ENCODE measurements at places on chromosomes 11 and 22.

GRCh38 chr11:78800096-78800690 is 225.5 kb upstream of the NARS2 start:
- H3K27ac ChIP-seq, result no peak overlapping the region
- H3K36me3 ChIP-seq, result peaks cover 5% of the 10 kb centered on the region
- peaks cover 29% of the 10 kb centered on the region for H3K4me1 ChIP-seq
- DNase-seq, result no peak
- H3K27me3 ChIP-seq, result peaks cover 2% of the 10 kb centered on the region

DNA sequence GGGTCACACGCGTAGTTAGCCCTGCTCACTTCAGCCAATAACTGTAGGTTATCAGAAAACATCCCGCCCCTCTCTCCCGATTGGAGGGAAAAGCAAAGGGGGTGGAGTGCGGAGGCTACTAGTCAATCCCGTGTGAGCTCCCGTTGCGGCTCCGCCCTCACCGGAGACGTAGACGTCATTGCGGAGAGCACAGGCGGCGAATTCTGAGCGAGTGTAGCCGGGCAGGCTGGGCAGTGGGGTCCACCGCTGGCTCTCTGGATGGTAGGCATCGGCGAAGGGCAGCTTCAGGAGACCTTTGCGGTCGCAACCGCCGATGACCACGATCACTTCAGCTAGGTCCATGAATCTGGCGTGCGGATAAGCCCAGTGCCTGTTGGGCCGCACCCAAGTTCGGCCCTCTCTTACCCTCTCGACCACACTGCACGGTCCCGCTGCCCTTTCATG is 4.7 kb downstream of the KLHL35 start:
- no peak overlapping the region for H3K27ac ChIP-seq
- no peak for DNase-seq
- H3K4me3 ChIP-seq, result no peak overlapping the region
- H3K36me3 ChIP-seq, result peaks cover 16% of the 10 kb centered on the region
- H3K4me1 ChIP-seq, result peaks cover 19% of the 10 kb centered on the region
- peaks cover 33% of the 10 kb centered on the region for H3K27me3 ChIP-seq

DNA sequence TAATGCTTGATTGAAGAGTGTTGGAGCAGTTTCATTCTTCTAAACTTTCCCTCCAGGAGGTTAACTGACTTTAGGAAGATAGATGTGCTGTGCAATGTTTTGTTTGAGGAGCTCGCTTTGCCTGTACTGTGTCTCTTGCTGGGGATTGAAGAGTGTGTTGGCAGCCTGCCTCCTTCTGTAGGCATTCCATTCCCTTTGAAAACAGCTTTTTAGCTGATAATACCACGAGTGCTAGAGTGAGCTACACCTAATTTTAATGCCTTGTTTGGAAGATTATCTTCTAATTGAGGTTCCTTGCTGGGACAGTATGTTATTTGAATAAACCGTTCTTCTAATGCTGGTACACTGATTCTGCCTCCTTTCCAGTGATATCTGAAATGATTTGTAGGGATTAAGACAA is 7.2 kb downstream of the DDX10 start:
- DNase-seq, result no peak
- no peaks in the 10 kb centered on the region for H3K36me3 ChIP-seq
- H3K27me3 ChIP-seq, result no peaks in the 10 kb centered on the region
- no peaks in the 10 kb centered on the region for H3K4me1 ChIP-seq
- no peak overlapping the region for H3K27ac ChIP-seq

- no peak overlapping the region for H3K4me3 ChIP-seq
These were observed 45.5 kb upstream of the GRIK4 start for GRCh38 chr11:120465921-120466534.

- H3K27me3 ChIP-seq, result peaks cover 6% of the 10 kb centered on the region
- no peak for DNase-seq
- no peaks in the 10 kb centered on the region for H3K4me1 ChIP-seq
- no peak overlapping the region for H3K4me3 ChIP-seq
These were observed 237.5 kb downstream of the MIAT start for GRCh38 chr22:26894766-26895485.

GRCh38 chr11:9396752-9397151 is 12.3 kb downstream of the IPO7 start:
- peaks cover 3% of the 10 kb centered on the region for H3K4me1 ChIP-seq
- no peaks in the 10 kb centered on the region for H3K27me3 ChIP-seq
- no peaks in the 10 kb centered on the region for H3K36me3 ChIP-seq
- no peak overlapping the region for H3K4me3 ChIP-seq
- DNase-seq, result no peak

- H3K36me3 ChIP-seq, result peaks cover 5% of the 10 kb centered on the region
- H3K27me3 ChIP-seq, result peaks cover 7% of the 10 kb centered on the region
These were observed 176.4 kb downstream of the KIRREL3 start for GRCh38 chr11:126824035-126824607.

All from glutamatergic neuron (in vitro differentiated cells).